ENCODE measurements at places on chromosomes 16 and 17. TPM values are rescaled to one million over a fixed set of nuclear protein-coding genes. Genes with fewer than 3 reads are reported as not detected.

DNA sequence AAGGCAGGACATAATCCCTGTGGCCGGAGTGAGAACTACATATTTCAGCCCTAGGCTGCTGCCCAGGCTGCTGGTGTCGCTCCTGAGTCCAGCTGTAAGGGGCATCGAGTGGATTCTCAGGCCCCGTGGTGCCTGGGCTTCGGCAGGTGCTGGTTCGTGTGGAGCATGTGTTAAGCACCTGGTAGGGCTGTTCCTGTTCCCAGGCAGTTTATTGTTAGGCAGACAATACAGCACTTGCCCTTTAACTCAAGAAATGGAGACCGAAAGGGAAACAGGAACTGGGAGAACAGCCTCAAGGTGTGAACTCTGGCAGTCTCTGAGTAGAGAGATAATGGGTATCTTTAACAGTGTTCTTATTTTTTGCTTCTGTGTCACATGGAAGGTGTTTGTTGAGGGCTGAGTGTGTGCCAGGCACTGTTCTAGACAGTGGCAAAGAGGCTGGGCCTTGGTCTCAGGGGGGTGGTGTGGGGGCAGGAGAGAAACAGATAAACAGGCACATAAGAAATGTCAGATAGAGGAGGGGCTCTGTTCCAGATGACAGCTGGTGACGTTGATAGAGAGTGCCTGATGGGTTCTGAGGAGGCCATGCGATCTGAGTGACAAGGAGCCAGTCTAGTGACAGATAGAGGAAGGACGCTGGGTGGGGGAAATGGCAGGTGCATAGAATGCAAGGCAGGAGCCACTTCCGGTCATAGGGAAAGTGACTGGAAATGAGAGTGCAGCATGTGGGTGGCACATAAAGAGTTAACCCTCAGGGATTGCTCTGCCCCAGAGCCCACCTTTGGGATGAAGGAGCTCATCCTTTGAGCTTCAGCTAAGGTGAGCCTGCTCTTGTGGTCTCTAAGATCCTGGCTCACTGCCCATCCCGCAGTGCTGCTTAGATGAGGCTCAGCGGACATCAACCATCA is 33.8 kb downstream of the EPN2 start:
- no peak for DNase-seq

Gene CPSF4L
- not detected for total RNA-seq

- no peak for DNase-seq
Measured at GRCh38 chr16:22814711-22815105, 746 bp downstream of the HS3ST2 start.

Gene KCNJ2
- total RNA-seq: 0.82 TPM

DNA sequence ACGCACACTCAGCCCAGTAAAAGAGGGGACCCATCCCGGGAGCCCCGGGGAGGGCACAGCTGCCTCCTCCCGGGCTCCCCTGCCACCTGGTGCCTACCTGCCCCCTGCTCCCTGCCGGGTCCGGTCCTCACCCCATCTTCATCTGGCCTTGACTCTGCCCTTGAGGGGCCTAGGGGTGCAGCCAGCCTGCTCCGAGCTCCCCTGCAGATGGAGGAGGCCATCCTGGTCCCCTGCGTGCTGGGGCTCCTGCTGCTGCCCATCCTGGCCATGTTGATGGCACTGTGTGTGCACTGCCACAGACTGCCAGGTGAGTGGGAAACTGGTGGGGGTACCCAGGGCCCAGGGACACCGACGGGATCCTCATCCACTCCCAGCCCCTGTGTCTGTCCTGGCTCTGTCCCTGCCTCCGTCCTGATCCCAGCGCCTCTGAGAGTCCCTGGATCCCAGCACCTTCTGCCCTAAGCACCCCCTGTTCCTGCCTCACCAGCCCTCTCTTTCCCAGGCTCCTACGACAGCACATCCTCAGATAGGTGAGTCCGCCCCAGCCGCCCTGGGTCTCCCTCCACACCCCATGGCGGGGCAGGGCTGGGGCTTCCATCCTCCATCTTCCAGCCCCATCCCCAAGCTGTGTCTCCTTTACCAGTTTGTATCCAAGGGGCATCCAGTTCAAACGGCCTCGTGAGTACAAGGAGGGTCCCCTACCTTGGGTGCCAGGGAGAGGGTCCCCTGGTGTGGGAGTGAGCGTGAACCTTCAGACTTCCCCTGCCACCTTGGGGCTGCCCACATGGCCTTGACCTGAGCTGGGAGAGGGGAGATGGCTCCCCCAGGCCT is 574 bp downstream of the LAT start:
- DNase-seq: no peak

DNA sequence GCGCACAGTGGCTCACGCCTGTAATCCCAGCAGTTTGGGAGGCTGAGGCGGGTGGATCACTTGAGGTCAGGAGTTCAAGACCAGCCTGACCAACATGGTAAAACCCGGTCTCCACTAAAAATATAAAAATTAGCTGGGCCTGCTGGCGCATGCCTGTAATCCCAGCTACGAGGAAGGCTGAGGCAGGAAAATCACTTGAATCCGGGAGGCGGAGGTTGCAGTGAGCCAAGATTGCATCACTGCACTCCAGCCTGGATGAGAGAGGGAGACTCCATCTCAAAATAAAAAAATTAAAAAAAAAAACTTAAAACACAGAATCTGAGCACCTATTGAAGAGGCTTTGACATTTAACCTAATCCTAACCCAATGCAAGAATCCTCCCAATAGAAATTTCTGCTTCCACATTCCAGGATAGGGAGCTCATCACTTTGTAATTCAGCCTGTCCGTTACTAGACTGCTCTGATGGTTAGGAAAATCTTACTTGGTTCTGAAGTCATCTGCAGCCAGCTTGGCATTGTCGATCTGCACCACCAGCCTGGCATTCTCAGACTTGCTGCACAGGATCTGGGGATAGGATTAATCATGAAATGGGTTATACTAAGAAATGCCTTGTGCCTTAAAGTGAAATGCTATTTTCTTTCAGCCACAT is 2.1 kb downstream of the KRT33B start:
- peak; percentile 58 for DNase-seq

GRCh38 chr17:35932586-35932985 is 2.0 kb upstream of the RDM1 start:
- DNase-seq: no peak

DNA sequence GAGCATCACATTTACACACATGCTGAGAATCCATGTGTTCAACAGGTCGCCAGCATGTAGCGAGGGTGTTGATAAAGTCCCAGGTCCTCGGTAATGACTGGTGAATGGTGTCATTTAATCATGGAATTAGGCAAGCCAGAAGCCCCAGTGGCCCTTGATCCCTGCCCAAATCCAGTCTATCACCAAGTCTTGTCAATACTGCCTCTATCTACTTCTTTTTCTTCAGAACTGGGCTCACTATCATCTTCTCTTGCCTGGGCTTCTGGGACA is 31.3 kb upstream of the MED13 start:
- DNase-seq: no peak

DNA sequence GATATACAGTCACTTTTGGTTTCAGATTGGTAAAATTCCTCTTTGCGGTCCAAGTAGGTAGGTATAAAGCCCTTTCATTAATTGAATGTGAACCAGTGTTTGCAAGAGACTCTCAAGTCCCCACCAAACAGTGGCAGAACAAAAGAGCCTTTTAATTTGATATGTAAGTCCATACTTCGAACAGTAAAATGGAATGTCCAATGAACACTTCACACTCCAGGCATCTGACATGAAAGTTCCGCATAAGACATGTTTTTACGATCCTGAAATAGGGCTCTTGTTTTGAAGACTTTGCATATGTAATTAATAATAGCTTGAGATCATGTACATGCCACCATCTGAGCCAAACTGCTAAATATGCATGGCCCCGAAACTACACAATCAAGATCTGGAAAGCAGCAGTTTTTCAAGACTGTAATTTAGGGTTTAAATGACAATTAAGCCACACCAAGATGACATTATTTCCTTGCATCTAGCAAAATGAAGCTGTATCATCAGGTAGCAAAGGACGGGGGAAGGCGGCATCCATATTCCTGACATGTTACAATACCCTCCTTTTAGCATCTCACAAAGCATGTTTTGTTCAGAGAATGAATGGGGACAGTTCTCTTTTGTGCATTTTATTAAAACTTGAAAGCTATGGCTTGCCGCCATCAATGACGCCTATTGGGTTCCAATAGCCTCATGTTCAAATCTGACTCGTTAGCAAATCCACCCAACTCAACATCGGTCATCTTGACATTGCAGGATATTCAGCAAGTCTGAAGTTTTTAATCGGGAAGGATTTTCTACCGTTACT is 39.4 kb downstream of the LITAF start:
- no peak for DNase-seq

GRCh38 chr17:58280480-58281217 is at the start of gene MPO:
TSS of gene MPO (minus strand) at chr17:58280935. CDS start at chr17:58280758, 177 bp downstream.
- no peak for DNase-seq

GRCh38 chr16:8966817-8967131 is 3.1 kb upstream of the USP7 start:
- no peak for DNase-seq

Gene CARD14
- not detected for total RNA-seq

- DNase-seq: no peak
Measured at GRCh38 chr17:38535886-38536285, 69.9 kb downstream of the SRCIN1 start.

DNA sequence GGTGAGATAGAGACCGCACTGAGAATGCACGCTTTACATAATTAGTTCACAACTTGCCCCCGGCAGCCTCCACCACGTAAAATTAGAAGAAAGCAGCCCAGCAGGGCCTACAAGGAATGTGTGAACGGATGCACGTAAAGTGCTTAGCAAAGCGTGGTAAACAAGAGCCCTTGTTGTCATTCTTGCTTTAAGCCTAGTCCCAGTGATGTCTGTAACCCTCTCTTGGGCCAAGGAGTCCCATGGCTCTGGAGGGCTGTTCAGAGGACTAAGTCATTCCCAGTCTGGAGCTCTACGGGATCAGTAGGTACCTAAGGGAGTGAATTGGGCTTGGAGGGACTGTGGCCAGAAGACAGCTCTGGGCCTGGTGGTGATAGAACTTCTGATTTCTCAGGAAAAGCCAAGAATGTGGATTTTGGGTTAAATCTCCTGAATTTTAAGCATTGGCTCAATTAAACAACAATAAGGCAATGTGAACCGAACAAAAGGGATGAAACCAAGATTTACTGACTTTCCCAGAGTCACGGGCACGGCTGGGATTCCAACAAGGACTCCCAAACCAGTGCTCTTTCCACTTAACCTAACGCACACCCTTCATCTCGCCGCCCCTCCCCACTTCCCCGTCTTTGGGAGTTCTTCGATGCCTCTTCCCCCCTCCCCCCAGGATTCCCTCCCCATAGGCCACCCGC is 775 bp upstream of the CHP2 start:
- no peak for DNase-seq

GRCh38 chr16:85199069-85199725 is 86.9 kb upstream of the CIBAR2 start:
- DNase-seq: no peak

GRCh38 chr17:31274252-31274651 is 22.8 kb downstream of the OMG start:
- no peak for DNase-seq

DNA sequence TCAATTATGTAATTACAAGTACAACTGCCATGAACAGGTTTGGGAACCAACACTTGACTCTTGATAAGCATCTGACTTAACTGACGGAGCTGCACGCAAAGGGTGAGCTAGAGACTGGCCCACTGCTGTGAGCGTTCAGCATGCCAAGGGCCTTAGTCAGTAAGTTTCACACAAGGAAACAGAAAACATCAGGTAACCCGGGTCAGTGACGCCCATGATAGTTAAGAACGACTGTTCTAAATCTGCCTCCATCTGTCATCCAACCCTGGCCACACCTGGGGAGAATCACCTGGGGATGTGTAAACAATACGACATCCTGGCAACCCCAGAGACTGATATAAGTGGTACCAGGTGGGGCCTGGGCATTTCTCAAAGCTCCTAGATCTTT is 12.3 kb downstream of the SMIM5 start:
- DNase-seq: peak; percentile 94

- peak; percentile 35 for DNase-seq
Measured at GRCh38 chr17:63571632-63572310, 21.5 kb downstream of the DCAF7 start.

DNA sequence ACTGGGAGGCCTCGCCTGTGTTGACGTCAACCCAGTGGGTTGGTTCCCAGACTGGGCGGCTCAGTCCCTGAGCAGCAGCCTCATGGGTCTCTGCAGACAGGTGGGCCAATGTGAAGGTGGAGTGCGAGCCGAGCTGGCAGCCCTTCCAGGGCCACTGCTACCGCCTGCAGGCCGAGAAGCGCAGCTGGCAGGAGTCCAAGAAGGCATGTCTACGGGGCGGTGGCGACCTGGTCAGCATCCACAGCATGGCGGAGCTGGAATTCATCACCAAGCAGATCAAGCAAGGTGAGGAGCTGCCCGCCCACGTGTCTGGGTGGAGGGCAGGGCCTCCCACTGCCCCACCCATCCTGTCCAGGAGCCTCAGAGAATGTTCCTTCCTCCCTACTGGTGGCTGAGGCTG is 44.1 kb downstream of the MRC2 start:
- DNase-seq: no peak

DNA sequence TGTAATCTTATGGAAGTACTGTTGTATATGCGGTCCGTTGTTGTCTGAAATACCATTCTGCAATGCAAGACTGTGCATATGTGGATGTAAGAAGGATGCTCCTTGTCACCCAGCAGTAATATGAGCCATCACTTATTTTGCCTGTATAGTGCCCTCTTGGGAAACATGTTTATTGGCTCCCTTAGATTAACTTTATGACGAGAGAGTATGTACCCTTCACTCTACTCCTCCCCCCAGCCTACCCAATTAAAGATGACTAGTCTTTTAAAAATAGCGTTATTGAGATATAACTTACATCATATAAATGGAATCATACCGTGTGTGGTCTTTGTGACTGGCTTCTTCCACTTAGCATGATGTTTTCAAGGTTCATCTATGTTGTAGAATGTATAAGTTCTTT is 33.6 kb downstream of the FTO start:
- DNase-seq: no peak

- DNase-seq: no peak
Measured at GRCh38 chr16:8858994-8859912, 9.6 kb downstream of the CARHSP1 start.

- no peak for DNase-seq
Measured at GRCh38 chr16:11635679-11636171, 32.5 kb upstream of the SNN start.

All from kidney epithelial cell (primary cell).